ENCODE measurements at places on chromosomes 3 and 15.

- DNase-seq, result no peak
Observed at GRCh38 chr15:98003996-98004395, 43.5 kb downstream of the ARRDC4 start.

DNA sequence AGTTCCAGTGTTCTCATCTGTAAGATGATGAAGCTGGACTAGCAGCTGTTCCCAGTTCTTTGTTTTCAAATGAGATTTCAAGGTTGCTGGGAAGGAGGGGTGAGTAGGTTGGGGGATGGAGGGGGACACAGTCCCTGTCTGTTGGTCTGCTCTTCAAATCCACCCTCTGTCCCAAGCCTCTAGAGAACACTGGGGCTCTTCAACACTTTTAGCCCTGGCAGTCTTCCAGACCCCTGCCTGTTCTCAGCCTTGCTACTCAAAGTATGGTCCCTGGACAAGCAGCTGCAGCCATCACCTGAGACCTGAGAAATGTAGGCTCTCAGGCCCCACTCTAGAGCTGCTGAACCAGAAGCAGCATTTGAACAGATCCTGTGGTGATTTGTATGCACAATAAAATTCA lies 41.3 kb downstream of the NEK11 start:
- DNase-seq, result no peak

- no peak for DNase-seq
Observed at GRCh38 chr3:160060409-160061027, 71.9 kb downstream of the IL12A start.

DNA sequence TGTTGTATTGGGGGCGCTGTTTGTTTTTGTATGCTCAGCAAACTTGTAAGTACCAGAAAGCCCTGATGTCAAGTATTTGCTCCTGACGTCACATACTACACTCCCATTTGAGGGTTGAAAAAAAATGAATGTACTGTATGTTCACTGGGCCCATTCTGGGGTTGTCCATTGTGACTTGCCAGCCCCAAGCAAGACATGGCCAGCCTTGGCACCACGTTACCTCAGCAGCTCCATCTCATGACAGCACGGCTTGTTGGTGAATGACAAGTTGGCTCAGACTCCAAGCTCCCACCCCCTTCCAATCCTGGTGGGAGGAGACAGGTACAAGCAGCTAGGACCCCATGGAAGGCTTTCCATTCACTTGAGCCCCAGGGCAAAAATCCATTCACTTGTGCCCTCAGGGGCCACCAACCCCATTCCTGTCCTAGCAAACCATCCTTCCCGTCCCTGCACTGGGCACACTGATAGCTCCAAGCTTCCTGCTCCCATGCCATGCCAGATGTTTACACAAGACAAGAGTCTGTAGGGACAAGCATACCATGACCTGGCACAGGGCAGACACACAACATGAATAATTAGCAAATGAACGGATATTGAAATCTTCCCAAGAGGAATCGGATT lies 1.6 kb downstream of the PHGR1 start:
- no peak for DNase-seq

DNA sequence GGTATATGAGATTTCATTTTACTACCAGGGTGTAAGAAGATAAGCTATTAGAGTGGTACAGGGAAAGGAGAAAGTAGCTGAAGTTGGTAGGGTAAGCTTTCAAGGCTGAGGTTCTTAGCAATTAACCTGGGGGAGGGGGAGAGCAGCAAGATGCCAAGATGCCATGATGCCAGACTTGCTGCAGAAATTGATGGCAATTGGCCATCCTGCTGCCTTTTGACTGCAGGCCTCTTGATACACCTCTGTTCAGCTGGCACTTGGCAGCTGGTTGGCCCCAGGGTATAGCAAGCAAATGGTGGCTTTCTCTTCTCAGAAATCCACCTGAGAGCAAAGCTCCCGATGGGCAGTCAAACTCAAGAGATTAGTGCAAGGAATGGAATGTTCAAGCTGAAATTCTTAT lies 21.4 kb upstream of the DPH6 start:
- no peak for DNase-seq

DNA sequence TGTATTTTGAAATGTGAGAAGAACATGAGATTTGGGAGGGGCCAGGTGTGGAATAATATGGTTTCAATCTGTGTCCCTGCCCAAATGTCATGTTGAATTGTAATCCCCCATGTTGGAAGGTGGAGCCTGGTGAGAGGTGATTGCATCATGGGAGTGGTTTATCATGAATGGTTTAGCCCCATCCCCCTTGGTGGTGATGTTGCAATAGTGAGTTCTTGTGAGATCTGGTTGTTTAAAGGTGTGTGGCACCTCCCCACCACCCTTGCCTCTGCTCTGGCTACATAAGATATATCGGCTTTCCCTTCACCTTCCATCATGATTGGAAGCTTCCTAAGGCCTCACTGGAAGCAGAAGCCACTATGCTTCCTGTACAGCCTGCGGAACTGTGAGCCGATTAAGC lies 23.9 kb upstream of the TMEM108 start:
- DNase-seq, result no peak

DNA sequence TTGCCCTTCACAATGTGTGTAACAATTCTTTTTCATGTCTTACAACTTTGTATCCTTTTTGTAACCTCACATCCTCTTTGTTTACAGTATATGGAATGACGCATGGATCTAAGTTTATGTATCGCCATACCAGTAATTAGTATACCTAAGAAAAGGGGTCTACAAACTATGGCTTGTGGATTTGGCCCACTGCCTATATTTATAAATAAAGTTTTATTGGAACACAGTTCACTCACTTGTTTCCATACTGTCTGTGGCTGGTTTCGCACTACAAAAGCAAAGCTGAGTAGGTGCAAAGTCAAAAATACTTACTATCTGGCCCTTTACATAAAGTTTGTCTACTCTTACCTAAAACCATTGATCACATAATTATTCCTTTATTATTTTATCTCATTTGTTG lies 226.5 kb downstream of the TBL1XR1 start:
- DNase-seq, result no peak

DNA sequence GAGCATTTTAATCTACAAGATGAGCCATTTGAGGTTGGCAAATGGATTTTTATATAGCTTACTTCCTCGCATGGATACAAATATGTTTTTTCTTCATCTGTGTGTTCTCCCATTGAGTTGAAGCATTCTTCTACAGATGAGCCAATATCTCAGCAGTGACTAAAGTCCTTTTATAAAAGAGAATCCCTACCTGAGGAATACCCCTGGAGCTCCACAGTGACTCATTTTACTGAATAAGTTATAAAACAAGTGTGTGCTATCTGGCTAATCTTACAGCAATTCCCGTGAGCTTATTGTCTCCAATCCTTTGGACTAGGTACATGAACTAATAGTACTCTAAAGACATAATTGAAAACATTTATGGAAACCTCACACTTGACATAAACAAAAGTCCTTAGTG lies 354.2 kb upstream of the BCHE start:
- DNase-seq, result no peak

- DNase-seq, result no peak
Observed at GRCh38 chr3:166270429-166270828, 433.2 kb upstream of the BCHE start.

GRCh38 chr3:85162905-85163304 lies 204.1 kb downstream of the CADM2 start:
- DNase-seq, result no peak

DNA sequence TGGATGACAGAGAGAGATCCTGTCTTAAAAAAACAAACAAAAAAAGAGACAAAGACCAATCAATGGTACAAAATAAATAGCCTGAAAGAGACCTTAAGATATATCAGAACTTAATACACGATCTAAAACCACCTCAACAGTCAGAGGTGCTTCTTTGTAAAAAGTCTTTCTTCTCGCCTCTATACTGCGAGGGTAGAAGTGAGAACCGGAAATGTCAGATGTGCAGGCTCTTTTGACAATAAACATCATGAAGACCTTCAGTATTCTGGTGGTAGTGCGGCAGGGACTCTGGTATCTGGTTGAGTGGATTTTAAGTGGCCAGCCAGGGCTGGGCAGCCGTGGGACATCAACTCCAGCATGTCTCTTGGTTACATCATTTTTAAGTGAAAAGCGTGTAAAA lies 30.0 kb downstream of the RUBCN start:
- no peak for DNase-seq

GRCh38 chr3:184375747-184376461 lies 2.1 kb downstream of the THPO start:
- DNase-seq, result no peak

DNA sequence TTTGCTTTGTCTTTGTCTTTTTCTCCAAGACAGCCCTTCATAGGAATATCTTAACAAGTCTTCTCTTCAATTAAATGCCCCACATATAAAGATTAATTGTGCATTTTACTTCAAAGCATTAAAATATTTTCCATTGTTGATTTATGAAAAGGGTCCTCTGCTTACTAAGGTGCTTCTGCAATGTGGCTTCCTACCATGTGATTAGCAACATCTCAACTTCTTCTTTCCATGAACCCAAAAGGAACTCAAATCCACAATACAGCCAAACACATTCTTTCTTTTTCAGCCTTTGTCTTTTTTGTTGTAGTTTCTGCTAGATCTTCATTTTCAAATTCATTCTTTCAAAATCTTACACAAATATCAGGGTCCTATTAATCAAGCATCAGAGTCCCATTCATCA lies 309.2 kb downstream of the NSUN3 start:
- no peak for DNase-seq

DNA sequence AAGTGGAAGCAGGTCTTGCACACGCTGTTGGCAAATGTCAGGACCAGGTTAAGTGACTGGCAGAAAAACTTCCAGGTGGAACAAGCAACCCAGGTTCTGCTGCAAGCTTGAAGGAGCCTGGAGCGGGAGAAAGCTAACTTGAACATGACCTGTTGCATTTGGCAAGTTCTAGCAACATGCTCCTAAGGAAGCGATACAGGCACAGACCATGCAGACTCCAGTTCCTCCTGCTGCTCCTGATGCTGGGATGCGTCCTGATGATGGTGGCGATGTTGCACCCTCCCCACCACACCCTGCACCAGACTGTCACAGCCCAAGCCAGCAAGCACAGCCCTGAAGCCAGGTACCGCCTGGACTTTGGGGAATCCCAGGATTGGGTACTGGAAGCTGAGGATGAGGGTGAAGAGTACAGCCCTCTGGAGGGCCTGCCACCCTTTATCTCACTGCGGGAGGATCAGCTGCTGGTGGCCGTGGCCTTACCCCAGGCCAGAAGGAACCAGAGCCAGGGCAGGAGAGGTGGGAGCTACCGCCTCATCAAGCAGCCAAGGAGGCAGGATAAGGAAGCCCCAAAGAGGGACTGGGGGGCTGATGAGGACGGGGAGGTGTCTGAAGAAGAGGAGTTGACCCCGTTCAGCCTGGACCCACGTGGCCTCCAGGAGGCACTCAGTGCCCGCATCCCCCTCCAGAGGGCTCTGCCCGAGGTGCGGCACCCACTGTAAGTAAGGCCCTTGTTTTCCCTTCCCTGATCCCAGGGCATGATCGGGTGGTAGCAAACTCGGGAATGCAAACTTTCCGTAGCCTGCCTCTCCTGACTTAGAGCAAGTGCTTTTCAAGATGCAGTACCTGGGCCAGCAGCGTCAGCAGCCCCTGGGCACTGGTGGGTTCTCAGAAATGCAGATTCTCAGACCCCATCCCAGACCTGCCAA lies 759 bp downstream of the GALNT15 start:
- no peak for DNase-seq

DNA sequence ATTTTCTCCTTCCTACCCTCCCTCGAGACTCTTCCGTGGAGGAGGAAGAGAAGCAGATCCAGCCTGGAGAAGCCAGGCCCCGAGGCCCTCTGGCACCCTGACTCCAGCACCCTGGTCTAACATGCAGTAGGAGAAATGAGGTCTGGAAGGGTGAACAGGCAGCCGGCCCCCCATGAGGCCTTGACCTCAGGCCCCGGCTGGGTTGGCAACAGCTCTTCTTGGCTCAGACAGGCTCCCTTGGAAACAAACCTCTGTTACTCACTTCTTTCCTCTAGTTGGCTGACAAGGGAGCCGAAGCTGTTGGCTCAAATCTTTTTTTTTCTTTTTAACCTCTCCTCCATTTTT lies 73.4 kb downstream of the CPN2 start:
- DNase-seq, result no peak

- no peak for DNase-seq
Observed at GRCh38 chr3:96101006-96101560, 713.3 kb upstream of the EPHA6 start.

DNA sequence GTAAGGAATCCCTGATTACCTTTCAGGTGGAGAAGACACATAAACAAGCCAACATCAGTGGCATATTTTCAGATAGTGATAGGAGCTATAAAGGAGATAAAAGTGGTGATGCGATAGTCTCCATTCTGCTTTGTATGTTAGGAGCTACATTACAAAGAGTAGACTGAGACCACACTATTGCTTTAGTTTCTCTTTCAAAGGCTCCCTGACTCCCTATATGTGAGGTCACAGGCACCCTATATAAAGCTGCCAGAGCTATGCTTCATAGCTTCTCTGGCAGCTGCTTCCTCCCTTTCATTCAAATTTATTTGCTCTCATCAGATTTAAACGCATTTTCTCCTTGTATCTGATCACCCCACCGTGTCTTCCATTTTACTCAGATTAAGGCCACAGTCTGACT lies 466.6 kb downstream of the IL5RA start:
- no peak for DNase-seq
